ENCODE measurements at places on chromosomes 1 and 21. TPM values are rescaled to one million over a fixed set of nuclear protein-coding genes. Genes with fewer than 3 reads are reported as not detected.

Gene PLEKHG5
- polyA plus RNA-seq = 1.9 TPM

- DNase-seq = no peak
Observed at GRCh38 chr1:203667616-203668015, 41.0 kb downstream of the ATP2B4 start.

GRCh38 chr1:211876851-211877590, 46.5 kb upstream of the LPGAT1 start:
- no peak for DNase-seq

- no peak for DNase-seq
Observed at GRCh38 chr1:36879613-36880012, 154.7 kb downstream of the GRIK3 start.

DNA sequence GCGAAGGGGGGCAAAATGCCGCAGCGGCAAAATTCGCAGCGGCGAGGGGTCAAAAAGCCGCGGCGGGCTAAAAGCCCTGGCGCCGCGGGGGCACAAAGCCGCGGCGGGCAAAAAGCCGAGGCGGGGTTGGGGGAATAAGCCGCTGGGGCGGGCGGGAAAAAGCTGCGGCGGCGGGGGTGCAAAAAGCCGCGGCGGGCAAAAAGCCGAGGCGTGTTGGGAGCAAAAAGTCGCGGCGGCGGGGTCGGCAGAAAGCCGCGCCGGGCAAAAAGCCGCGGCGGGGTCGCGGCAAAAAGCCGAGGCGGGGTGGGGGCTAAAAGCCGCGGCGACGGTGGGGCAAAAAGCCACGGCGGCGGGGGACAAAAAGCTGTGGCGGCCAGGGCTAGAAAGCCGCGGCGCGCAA, 3902.5 kb downstream of the SRGAP2C start:
- DNase-seq = no peak

GRCh38 chr1:57464756-57465155, 40.9 kb upstream of the DAB1 start:
- DNase-seq = peak; percentile 90

Gene GPATCH4
- polyA plus RNA-seq = 19.2 TPM

Gene FALEC
- 0.33 TPM for polyA plus RNA-seq

Data from HepG2 (cell line).